ENCODE measurements at places on chromosomes 4 and X.

- DNase-seq = no peak
Observed at GRCh38 chr4:9999956-10000561, 21.2 kb downstream of the SLC2A9 start.

GRCh38 chr4:88108747-88109122 lies 49.7 kb downstream of the ABCG2 start:
- no peak for DNase-seq

- DNase-seq = no peak
Observed at GRCh38 chrX:96798982-96799381, 84.7 kb upstream of the RPA4 start.

DNA sequence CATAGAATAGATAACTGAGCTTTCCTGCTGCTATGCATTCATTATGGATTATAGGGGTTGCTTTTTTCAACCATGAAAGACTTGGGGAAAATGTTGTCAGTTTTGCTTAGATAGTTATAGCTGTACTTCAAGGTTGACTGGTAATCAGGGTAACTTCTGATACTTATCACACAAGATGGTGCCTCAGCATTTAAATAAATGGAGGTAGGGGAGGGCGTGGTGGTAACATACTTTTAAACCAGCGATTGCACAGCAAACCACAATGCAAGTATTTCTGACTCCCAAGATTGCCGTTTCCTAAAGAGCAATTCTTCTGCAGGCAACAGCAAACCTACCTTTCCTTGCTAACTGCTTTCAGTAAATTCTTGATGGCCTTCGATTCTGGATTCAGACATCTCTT lies 1.3 kb downstream of the CXCL10 start:
- no peak for DNase-seq

Data from stimulated activated CD8-positive, alpha-beta memory T cell treated with anti-CD3 and anti-CD28 coated beads, Interleukin-7, amount 100 ng/mL, for 1 hour (primary cell).